ENCODE measurements at places on chromosomes 4 and X.

DNA sequence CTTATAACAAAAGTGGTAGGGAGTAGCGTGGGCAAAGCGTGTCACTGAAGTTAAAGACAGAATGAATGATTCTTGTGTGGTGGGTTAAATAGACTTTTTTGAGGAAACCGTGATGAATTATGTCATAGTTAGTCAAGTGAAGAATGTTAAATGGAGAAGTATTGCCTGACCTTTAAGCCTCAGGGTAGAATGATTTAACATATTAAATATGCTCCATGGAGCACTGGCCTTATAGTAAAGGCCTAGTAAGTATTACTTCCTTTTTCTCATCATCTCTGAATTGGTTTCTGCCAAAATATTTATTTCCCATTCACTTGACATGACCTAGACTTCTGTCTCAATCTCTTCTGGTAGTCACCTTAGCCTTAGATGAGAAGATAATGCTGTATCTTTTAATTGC lies 23.7 kb downstream of the MAGEB1 start:
- no peak for DNase-seq

DNA sequence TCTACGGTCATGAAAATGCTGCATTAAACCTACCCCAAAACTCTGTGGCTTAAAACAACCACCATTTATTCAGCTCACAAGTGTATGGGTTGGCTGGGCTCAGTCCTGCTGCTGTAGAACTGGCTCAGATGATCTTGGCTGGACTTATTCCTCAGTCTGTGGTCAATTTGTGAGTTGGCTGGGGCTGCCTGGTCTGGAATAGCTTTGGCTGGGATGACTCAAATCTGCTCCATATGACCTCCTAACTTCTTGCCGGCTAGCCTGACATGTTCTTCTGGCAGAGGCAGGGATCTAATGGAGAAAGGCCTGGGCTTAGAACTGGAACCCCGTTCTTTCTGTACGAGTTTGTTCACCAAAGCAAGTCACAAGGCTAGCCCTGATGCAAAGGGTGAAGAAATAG lies 71.7 kb downstream of the CFAP299 start:
- no peak for DNase-seq

- DNase-seq = no peak
These were observed 170.9 kb downstream of the APBB2 start for GRCh38 chr4:41043465-41043864.

DNA sequence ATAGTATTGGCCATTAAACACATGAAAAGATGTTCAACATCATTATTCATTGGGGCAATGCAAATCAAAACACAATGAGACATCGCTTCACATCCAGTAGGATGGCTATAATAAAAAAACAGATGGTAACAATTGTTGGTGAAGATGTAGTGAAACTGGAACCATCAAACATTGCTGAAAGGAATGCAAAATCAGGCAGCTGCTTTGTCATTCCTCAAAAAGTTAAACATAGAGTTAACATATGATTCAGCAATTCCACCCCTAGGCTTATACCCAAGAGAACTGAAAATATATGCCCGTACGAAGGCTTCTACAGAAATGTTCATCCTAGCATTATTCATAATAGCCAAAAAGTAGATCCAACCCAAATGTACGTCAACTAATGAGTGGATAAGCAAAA lies 144.0 kb upstream of the NAP1L5 start:
- DNase-seq = no peak

DNA sequence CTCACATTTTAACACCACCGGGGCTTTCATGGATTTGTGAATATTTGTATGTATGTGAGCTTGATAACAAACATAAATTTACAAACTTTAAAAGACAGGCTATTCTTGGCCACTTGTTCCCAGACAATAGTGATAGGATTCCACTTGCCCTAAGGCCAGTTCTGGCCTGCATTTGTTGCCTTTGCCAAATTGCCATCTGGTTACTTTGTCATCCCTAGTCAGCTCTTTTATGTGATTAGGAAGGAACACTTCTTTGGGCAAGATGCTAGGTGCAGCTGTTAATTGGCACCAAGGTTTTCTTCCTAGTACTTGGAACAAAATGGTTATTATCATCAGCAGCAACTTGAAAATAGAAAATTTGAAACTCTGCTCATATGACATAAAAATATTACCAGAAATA lies 63.3 kb downstream of the CCSER1 start:
- DNase-seq = no peak

DNA sequence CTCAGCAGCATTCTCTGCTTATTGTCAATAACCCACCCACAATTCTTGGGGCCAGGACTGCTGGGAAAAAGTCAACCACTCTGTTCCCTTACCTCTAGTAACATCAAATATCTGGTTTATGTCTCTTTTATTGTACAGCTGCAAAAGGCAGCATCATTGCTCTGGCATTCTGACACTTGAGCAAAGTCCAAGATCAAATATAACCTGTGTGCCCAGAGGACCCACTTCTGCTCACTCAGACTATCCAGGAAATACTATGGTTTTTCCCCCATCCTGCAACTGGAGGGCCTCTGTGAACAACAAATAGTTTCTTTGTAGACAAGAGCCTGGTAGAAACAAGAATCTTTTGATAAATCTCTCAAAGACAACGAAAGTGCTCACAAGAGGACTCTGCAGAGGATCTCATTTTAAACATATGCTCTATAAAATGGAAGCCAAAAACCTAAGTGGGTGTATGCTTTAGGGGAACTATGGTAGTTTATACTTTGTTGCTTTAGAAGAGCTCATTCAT lies 154.7 kb downstream of the RAB28 start:
- DNase-seq = no peak

DNA sequence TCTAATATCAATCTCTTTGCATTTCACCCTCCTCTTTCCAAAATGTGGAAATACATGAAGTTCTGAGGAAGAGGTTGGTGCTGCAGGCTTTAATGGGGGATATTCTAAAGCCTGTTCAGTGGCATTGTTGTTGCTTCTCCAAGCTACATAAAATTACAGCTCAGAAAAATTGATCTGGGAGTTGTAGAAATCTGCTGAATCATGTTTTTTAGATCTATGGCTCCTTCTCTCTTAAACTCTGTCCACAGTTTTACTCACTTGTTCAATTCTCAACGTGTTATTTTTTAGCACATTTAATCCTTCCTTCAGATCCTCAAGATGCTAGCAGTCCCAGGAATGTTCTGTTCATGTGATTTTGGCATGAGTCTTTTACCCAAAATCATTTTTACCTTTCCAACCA lies 949.5 kb upstream of the ADGRL3 start:
- no peak for DNase-seq

GRCh38 chr4:107734120-107734519 lies 14.1 kb upstream of the PAPSS1 start:
- DNase-seq = no peak

GRCh38 chr4:118036336-118036735 lies 2.0 kb downstream of the NDST3 start:
- DNase-seq = no peak

GRCh38 chr4:13617801-13618200 lies 9.7 kb downstream of the BOD1L1 start:
- DNase-seq = no peak

DNA sequence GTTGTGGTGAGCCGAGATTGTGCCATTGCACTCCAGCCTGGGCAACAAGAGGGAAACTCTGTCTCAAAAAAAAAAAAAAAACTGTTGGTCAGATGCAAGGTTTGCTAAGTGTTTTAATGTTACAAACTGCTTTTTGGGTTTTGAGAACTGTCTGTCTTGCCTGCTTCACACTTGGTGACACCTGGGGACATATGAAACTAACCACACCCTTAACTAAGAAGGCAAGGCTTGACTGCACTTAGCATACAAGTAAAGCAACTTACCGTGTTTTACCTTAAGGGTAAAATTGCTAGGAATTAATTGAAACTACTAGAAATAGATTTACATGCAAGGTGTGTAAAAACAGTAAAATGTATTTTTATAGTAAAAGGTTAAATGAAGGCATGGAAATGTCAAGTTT lies 180.4 kb downstream of the OR13H1 start:
- DNase-seq = no peak

GRCh38 chr4:73868206-73869129 lies 725 bp upstream of the CXCL1 start:
- no peak for DNase-seq

- DNase-seq = no peak
These were observed 3.1 kb downstream of the NKX3-2 start for GRCh38 chr4:13541176-13541604.

DNA sequence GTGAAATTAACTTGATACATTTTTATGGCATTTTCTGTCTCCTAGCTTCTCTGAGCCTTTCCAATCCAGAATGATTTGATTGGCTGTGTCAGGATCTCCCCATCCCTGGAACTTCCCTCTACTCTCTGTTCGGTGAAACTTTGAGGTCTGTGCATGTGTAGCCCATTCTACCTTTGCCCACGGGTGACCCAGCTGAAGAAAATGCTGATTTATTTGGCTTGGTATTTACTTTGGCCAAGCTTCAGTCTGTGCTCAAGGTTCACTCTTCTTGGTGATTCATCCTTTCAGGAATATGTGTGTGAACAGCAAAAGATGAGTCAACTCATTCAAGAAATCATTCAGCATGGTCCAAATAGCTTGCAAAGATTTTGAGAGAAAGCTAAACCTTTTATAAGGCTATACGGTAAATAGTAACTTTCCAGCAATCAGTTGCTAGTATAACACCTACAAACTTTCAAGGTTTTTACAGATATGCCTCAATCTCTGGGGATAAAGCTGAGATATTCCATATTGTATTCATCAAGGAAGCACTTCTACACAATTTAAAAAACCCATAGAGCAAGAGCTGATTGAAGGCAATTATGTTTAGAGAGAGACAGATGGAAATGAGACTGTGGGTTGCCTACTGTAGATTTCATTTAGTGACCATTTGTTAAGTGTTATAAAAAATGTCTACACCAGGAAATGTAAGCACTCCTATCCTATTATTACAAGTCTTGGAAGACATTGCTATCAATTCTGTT lies 233.9 kb upstream of the CXXC4 start:
- DNase-seq = no peak

DNA sequence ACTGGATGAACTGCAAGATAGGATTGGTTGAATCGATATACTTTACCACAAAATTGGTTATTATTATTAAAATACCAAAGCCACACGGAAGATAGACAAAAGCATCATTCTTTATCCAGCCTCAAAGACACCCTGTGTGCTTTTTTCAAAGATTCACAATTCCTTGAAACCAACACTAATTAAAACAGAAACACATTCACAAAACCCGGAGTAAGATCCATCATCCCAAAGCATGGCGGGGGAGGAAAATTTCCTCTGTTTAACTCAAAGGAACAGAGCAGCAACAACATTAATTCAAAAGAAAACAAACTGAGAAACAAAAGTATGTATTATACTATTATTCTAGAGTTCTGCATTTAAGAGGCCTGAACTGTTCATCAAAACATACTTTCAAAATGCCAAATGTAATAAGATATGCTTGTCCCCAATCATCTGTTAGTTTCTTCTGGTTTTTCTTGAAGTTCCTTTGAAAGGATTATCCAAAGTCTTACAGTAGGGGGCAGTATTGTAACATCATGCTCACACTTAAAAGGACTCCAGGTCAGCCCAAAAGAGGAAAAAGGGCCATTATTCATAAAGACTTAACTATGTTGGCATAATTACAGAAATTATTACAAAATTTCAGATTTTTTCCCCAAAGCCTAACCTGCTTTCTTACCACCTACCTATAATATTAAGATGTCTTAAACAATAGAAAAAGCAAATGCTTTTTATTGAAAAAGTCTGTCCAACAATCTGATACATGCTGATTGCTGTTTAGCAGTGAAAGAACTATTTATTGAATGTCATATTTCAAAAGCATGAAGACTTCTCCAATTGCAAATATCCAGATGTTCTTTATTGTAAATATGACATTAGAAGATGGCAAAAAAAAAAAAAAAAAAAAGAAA lies 168.7 kb downstream of the SCFD2 start:
- no peak for DNase-seq

GRCh38 chrX:131818297-131818936 lies 204.7 kb upstream of the STK26 start:
- no peak for DNase-seq

- DNase-seq = peak; percentile 14
These were observed 164.9 kb downstream of the MAML3 start for GRCh38 chr4:139988863-139989765.

GRCh38 chr4:52946855-52947254 lies 84.7 kb downstream of the RASL11B start:
- no peak for DNase-seq

DNA sequence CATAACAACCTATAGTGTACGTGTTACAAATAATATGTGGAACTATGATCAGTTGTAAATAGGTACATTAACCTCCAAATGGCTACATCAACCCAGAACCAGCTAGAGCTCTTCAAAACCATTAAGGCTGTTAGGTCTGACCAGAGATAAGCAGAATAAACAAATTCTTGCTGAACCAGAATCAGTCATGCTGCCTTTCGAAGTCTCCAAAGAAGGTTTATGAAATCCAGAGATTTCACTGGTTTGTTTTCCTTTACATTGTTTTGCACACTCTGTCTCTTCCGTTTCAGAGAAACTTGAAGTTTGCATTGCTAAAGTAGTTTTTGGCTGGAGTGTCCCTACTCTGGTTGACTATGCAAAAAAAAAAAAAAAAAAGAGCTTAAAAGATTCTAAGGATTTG lies 177.3 kb upstream of the SLIT2 start:
- no peak for DNase-seq

DNA sequence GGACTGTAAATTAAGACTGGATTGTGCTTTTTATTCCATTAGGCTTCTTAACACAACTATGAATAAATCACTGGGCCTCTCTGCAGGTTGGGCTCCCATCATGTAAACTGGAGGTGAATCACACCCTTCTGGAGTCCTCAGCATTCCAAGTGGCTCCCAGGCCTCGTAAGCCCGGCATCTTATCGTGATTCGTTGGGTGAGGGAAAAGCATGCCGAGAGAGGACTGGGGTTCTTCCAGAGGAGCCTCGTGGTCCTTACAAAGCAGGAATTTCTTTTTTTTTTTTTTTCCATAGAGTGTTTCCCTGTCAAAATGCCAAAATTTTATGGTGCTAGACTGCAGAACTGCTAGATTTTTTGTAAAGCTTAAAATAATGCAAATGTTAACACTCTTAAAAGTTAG lies 20.0 kb downstream of the CLDN22 start:
- DNase-seq = no peak

- no peak for DNase-seq
These were observed 18.4 kb upstream of the CC2D2A start for GRCh38 chr4:15451181-15451865.

DNA sequence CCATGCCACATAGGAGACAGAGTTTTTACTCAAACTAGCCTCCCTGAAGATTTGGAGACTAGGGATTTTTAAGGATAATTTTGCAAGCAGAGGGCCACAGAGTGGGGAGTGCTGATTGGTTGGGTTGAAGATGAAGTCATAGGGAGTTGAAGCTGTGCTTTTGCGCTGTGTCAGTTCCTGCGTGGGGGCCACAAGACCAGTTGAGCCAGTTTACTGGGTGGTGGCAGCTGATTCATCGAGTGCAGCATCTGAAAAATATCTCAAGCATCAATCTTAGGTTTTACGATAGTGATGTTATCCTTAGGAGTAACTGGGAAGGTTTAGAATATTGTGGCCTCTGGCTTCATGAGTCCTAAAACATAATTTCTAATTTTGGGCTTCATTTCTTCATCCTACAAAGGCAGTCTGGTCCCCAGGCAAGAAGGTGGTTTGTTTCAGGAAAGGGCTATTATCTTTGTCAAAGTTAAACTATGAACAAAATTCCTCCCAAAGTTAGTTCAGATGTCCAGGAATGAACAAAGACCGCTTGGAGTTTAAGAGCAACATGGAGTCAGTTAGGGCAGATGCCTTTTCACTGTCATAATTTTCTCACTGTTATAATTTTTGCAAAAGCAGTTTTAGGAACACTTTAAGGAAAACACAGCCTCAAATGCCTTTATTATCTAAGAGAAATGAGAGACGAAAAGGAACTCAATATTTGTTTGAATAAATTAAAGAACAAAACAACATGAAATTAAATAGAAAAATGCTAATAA lies 960.8 kb upstream of the PRKX start:
- no peak for DNase-seq

- DNase-seq = no peak
These were observed 107.3 kb downstream of the EFNB1 start for GRCh38 chrX:68936126-68936525.

Data from CD8-positive, alpha-beta T cell (primary cell).